Natural killer cell (primary cell): ENCODE measurements at places on chromosomes 13 and 19. TPM values are rescaled to one million over a fixed set of nuclear protein-coding genes. Genes with fewer than 3 reads are reported as not detected.

- DNase-seq: no peak
Measured at GRCh38 chr19:46283771-46284170, 13.1 kb upstream of the HIF3A start.

GRCh38 chr19:49687566-49688316 is 1.7 kb upstream of the ADM5 start:
- no peak for DNase-seq

DNA sequence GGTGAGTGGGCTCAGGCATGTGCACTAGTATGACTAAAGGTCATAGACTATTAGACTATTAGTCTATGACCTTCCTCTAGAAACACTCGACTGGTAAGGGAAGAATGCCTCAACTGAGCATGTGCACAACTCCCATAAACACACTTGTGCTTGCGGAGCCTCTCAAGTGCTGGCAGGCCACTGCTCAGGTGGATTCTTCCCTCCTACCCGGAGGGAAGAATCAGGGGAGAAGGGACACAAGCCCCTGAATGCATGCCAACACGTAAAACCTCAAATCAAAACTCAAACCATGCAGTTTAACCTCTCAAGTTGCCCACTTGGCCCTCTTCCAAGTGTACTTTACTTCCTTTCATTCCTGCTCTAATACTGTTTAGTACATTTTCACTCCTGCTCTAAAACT is 287.6 kb upstream of the SGCG start:
- DNase-seq: no peak

Gene OR10H1
- 0.08 TPM for total RNA-seq
